ENCODE measurements at places on chromosomes 5 and 9.
A peak's percentile ranks its signal among the peaks of the same experiment; 100 is the strongest.

DNA sequence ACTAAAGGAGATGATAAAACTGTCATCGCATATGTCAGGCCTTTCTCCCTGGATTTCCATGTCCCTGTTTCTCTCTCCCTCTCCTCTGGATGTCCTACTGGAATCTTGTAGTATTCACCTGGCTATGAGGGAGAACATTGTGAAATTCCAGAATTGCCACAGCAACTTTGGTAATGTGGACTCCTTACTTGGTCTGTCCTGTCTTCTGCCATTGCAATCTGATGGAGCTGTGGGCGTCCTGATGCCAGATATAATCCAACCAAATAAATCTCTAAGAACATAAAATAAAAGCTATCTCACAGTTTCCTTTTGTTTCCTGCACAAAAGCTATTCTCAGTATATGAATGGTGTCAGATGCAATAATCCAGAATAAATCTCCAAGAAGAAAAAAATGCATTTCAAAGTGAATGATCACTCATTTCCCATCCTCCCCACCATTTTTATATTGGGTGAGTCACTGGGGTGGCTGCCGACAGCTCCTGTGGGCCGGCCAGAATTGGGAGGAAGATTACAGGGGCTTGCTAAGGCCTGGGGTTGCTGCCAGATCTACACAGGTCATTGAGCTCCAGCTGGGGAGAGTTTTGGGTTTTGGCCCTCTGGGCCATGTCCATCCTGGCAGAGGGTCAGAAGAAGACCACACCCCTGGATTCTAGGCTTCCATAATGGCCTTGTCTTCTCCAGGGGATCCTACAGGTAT, 160.7 kb upstream of the PITX1 start:
- no peak for DNase-seq

DNA sequence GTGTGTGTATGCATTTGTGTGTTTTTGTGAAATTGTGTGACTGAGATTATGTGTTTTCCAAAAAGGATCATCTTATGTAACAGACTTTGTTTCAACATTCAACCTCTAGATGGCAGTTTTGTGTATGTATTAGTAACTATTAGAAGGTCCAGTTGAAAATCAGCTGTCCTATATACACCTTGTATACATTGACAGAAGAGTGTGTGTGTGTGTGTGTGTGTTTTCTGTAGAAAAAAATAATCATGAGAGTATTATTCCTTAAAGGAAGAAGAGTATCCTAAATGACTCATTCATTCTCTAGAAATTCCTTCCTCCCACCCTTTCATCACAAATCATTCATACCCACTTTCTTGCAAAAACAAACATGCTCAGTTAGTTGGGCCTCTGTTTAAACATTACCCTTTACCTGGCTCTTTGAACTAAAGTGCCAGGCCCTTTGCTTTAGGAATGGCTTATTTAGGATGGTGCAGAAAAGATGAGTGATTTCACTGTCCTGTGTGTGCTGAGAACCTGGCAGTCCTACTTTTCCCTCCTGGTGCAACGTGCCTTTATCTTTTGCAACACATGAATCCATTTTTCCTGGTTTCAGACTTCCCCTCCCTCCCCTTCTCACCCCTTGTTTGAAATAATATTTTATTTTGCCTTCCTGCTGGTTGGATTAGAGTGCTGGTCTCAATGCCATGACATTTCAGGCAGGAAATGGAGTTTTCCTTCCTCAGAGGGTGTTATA, 152.2 kb downstream of the ARHGAP26 start:
- DNase-seq, result peak; percentile 21

GRCh38 chr9:129822898-129823541, 916 bp downstream of the TOR1A start:
- DNase-seq, result no peak

- DNase-seq, result no peak
Observed at GRCh38 chr5:154373326-154373725, 72.5 kb upstream of the SAP30L start.

All from DMS79 treated with DMSO at 0.1 percent for 48 hours (cell line).